Diencephalon (tissue), 1 donor: ENCODE measurements at places on chromosomes 3 and 15. TPM values are rescaled to one million over a fixed set of nuclear protein-coding genes. Genes with fewer than 3 reads are reported as not detected.

GABRA5 gene
- 103 TPM for total RNA-seq

UCN2 gene
- total RNA-seq: not detected

MESP1 gene
- total RNA-seq: 2.5 TPM

CSPG5 gene
- 206 TPM for total RNA-seq

NR2E3 gene
- total RNA-seq: not detected

SLC51A gene
- total RNA-seq: not detected

SLC9C1 gene
- 0.23 TPM for total RNA-seq

CFAP91 gene
- 12.9 TPM for total RNA-seq

P2RY12 gene
- 56.5 TPM for total RNA-seq

HTD2 gene
- 7.8 TPM for total RNA-seq

SLC28A1 gene
- total RNA-seq: 0.23 TPM

APOD gene
- 10.6 TPM for total RNA-seq

SH2D7 gene
- not detected for total RNA-seq

IGDCC3 gene
- total RNA-seq: 6.7 TPM

TPRA1 gene
- 15.5 TPM for total RNA-seq

TMOD2 gene
- total RNA-seq: 268 TPM

CHRD gene
- total RNA-seq: 6.0 TPM

CLDN1 gene
- 3.0 TPM for total RNA-seq

C3orf20 gene
- total RNA-seq: 0.23 TPM

CADPS gene
- 370 TPM for total RNA-seq

SLC22A13 gene
- total RNA-seq: 0.69 TPM

CFAP44 gene
- 20.3 TPM for total RNA-seq

GRK7 gene
- not detected for total RNA-seq

ABHD2 gene
- total RNA-seq: 90.4 TPM

CD96 gene
- total RNA-seq: not detected

HRH1 gene
- total RNA-seq: 7.8 TPM

TF gene
- total RNA-seq: 9.2 TPM

LRTM1 gene
- not detected for total RNA-seq

DZIP1L gene
- 14.3 TPM for total RNA-seq
